ENCODE measurements at places on chromosomes 16 and 17.

DNA sequence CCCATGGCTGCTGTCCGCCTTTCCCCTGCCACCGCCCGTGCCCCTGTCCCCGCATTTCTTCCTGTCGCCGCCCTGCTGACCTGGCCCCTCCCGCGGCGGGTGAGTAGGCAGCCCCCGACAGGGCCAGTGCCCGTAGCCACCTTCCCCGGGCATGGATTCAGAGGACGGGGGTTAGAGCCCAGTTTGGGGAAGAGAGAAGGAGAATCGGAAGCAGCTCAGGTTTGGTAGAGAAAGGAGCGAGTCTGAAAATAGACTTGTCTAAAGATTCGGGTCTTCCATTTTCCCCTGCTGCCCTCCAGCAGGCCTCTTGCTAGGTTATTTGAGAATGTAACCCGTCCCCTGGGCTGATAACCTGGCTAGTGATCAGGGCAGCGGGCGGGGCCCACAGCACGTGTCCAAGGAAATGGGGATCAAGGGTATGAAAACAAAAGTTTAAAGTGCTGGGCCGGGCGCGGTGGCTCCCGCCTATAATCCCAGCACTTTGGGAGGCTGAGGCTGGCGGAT lies 7.9 kb upstream of the CLDN9 start:
- peak; percentile 82 for DNase-seq

GRCh38 chr17:63933598-63933997 lies 1.5 kb upstream of the CD79B start:
- DNase-seq = peak; percentile 8

DNA sequence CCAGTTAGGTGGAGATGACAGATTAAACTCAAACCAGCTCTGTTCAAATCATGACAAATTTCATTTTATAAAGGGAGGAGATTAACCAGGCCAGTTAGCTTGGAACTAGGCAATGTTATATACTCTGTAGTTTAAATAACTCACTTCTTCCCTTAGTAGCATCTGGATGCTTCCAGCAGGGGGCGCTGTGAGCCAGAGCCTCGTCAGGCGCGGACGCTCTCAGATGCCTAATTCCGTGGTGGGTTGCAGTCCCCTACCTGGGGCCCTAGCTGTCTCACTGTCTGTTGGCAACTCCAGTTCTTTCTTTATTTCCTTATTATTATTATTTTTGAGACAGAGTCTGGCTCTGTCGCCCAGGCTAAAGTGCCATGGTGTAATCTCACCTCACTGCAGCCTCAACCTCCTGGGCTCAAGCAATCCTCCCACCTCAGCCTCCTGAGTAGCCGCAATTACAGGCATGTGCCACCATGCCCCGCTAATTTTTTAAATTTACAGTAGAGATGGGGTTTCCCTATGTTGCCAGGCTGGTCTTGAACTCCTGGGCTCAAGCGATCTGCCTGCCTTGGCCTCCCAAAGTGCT lies 17.3 kb upstream of the WFDC1 start:
- DNase-seq = peak; percentile 11

- DNase-seq = no peak
These were observed 58.9 kb downstream of the TK2 start for GRCh38 chr16:66490774-66491715.

DNA sequence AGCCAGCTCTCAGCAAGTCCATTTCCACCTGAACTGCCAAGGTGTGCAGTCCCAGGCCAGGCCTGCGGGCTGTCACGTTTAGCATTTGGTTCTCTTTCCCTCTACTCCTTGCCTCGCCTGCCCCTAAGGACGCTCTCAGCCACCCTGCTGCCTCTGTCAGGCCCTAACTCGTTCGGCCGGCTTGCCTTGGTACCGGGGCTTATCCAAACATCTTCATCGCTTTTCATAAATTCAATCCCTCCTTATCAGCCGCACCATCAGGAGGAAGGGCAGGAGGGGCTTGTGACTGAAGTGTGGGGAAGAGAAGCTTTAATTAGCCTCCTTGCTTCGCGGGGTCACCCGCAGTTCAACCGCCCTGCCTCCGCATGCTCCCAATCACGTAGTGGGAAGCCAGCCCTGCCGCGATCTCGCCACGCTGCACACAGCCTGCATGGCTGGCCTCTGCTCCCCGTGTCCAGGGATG lies 231.1 kb downstream of the SOX9 start:
- DNase-seq = no peak

GRCh38 chr16:5560084-5560483 lies 462.5 kb upstream of the EEF2KMT start:
- DNase-seq = no peak

DNA sequence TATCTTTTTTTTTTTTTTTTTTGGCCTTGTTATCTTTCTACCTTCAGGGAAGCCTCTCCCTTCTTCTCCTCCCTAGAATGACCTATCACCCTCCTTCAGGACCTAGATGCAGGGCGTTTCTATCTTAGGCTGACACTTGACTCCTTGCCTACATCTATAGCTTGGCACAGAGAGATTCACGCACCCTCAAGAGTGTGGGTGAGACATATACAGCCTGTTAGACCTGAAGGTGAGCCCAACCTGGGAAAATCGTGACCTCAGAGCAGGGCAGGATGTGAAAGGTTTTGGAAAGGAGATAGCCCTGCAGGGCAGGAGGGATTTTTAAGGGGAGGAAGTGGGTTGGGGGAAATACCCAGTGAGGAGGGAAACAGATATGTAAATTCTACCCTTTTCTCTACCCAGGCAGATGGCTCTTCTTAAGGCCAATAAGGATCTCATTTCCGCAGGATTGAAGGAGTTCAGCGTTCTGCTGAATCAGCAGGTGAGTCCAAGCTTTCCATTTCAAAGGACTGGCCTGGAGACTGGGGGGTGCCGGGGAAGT lies at the start of gene AHSP:
AHSP (plus strand) TSS at position 167 of the 541 bp plus-strand sequence; CDS start at position 407, 240 bp downstream.
- no peak for DNase-seq

- DNase-seq = no peak
These were observed 19.9 kb downstream of the CYB5D2 start for GRCh38 chr17:4162775-4163466.

DNA sequence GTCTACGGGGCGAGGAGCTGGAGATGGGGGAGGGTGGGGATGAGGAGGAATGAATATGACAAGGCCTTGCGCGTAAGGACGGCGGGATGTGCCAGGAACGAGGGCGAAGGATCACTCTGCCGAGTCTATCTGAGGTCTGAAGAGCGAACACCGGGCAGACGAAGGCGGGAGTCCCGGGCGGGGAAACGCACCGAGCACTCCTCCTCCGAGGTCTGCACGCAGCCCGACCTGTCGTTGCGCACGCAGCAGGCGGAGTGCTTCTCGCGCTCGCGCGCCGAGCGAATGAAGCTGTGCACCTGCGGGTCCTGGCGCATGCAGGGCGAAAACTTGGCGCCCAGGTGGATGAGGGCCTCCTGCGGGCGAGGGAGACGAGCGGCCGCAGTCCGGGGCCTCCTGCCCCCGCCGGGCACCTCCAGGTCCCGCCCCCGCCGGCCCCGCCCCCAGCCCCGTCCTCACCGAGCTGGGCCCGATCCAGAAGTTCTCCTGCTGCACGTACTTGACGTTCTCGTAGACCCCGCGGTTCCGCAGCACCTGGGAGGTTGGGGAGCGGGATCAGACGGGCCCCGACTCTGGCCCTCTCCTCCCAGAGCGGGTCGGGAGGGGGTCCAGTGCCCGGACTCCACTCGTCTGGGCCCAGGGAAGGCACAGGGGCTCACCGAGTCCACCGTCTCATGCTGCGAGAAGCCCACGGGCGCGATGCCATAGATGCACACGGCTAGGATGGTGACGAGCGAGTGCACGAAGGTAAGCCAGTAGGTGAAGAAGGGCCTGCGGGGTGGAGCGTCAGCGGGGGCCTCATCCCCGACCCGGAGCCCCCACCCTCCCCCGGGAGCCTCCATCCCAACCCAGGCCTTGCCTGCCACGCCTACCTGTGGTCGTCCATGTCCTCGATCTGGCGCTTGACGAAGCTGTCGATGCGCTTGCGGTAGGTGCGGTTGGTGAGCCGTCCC lies 7.6 kb downstream of the SNRNP25 start:
- no peak for DNase-seq

GRCh38 chr16:53966821-53967571 lies 263.0 kb downstream of the FTO start:
- no peak for DNase-seq

- no peak for DNase-seq
These were observed 1389.6 kb downstream of the CDH8 start for GRCh38 chr16:60646631-60647030.

- DNase-seq = no peak
These were observed 66.2 kb upstream of the CACNG3 start for GRCh38 chr16:24189941-24190340.

- DNase-seq = no peak
These were observed 35.8 kb upstream of the NOG start for GRCh38 chr17:56557682-56558081.

- DNase-seq = no peak
These were observed 7.5 kb downstream of the TENT4B start for GRCh38 chr16:50160495-50161164.

GRCh38 chr17:8894673-8895578 lies 27.5 kb upstream of the PIK3R6 start:
- DNase-seq = peak; percentile 48

- no peak for DNase-seq
These were observed 32.3 kb upstream of the NUFIP2 start for GRCh38 chr17:29326023-29326813.

- DNase-seq = peak; percentile 86
These were observed 744 bp downstream of the CMIP start for GRCh38 chr16:81445143-81445961.

DNA sequence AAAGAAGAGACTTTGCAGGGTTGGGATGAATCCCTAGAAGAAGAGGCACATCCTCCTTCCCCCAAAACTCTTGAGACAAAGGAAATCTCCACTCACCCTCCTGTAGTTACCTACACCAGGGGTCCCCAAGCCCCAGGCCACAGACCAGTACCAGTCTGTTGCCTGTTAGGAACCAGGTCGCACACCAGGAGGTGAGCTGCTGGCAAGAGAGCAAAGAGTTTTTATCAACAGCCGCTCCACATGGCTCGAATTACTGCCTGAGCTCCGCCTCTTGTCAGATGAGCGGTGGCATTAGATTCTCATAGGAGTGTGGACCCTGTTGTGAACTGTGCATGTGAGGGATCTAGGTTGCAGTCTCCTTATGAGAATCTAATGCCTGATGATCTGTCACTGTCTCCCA lies 98.9 kb downstream of the CCT6B start:
- DNase-seq = no peak

All from pancreas (tissue), 10 donors.